Upper lobe of right lung (tissue), 1 donor: ENCODE measurements at places on chromosomes 7 and 10.

DNA sequence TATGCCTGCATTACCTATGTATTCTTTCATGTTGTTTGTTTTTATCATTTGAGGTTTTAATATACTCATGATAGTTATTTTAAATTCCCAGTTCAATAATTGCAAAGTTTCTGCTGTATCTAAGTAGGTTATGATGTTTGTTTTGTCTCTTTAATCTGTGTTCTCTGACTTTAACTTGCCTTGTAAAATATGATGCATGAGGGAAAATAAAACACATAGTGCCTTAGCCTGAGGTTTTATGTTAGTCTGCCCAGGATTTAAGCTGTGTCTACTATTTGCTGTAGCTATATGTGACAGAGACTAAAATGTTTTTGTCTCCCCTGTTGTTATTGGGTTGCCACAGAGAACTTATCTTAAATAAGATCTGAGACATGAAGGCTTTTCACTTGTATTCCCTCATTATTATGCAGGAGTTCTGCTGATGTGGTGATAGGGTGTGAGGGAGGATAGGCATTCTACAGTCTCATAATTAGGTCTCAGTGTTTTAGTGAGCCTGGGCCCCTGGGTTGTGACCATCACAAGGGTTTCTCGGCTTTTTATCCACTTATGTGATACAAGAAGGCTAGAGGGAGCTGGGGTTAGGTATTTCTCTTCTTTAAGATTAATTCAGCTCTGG is 582.5 kb downstream of the CNTNAP2 start:
- no peak for DNase-seq

- DNase-seq: no peak
Measured at GRCh38 chr7:67484244-67484751, 487.7 kb downstream of the TYW1 start.

DNA sequence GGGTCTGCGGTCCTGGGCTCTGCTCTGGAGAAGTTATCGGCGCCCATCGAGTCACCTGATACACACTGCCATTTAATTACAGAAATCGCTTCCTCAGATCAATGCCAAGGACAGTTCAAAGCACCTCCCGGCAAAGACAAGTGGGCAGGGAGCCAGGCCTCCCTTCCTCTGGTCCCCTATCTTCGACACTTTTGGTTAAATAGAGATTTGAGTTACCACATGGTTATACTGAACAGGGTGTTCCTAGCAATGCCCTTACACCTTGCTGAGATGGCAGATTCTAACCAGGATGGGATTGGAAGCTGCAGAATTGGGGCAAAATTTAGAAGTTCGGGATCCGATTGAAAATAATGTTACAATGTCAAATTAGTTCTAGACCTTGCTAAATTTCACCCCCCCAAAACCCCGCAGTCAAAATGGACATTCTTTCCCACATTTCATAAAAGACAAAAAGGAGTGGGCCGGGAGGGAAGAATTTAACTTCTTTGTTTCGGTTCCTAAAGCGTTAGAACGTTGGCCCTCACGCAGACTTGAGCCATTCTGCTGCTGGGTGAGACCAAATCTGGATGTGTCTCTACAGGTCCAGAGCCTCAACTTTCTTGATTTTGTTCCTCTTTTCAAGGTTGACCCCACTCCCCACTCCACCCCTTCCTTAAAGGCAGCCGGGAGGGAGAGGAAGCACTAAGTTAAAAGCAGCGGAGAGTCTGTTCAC is 2.2 kb upstream of the DLX5 start:
- no peak for DNase-seq

DNA sequence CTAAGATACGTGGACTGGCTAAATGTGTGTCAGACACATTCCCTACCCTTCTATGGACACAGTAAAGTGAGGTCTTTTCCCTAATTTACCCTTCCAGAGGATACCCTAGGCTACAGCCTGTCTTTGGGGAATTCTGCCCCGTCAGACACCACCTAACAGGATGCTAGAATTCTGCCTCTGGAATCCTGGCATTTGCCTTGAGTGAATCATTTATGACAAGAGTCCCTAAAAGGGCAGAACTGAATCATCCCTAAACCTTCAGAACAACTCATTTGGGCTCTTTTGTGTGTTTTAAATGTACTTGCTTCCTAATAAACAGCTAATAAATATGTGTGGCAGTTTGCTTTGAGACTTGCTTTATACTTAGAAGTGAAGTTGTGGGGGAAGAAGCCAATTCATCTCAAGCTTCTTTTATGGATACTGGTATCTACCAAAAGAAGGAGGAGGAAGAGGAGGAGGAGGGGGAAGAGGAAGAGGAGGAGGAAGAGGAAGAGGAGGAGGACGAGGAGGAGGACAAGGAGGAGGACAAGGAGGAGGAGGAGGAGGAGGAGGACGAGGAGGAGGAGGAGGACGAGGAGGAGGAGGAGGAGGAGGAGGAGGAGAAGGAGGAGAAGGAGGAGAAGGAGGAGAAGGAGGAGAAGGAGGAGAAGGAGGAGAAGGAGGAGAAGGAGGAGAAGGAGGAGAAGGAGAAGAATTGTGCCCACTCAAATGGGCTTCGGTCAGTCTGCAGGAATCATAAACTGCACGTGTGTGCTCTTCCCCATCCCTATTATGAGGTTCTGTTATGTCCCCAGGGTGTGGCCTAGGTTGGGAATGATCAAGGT is 27.1 kb downstream of the PARP12 start:
- no peak for DNase-seq

DNA sequence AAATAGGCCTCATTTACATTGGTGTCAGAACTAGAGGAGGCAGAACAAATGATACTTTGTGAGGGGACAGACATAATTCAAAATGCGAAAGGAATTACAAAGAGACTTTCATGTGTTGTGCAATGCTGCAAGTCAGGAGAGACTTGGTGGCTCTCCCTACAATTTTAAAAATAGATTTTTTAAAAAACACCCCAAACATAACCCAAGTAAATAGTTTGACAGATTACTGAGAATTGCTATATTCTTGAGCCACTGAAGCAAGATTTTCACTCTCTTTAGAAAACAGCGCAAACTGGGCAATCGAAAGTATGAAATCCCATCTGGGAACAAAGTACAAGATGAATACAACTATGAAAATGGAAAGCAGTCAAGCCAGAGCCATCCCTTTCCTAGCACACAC is 126.3 kb upstream of the NPY start:
- DNase-seq: no peak

- DNase-seq: no peak
Measured at GRCh38 chr7:18276380-18276779, 219.2 kb upstream of the HDAC9 start.

DNA sequence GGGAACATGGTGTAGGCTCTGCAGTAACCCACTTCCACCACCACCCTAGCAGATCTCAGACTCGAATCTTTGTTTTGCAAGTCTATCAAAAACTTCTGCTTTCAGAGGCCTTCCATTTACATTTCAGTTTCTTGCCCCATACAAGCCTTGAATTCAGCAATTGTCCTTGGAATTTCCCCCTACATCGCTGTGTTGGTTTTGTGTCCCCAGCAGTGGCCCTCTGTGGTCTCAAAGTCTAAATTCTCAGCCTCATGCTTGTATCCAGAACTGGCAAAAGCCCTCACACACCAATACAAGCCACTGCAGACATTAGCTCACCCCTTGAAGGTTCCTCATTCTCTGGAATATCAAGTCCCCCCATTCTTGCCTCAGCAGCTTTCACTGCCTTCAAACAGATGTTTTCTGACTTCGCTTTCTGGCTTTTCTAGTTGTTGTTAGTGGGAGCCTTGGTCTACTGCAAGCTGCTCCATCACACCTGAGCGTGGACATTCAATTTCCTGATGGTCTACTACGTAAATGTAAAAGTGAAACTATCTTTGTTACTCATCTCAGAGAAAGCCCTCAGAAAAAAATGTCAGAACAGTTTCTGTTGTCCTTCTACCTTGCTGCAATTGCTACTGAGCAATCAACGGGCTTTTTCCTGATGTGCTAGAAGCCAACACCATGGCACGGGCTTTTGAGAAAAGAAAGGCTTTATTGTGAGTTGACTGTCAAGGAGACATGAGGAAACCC is 1.8 kb upstream of the NUB1 start:
- no peak for DNase-seq

- no peak for DNase-seq
Measured at GRCh38 chr10:6579183-6579903, 733 bp downstream of the PRKCQ start.

DNA sequence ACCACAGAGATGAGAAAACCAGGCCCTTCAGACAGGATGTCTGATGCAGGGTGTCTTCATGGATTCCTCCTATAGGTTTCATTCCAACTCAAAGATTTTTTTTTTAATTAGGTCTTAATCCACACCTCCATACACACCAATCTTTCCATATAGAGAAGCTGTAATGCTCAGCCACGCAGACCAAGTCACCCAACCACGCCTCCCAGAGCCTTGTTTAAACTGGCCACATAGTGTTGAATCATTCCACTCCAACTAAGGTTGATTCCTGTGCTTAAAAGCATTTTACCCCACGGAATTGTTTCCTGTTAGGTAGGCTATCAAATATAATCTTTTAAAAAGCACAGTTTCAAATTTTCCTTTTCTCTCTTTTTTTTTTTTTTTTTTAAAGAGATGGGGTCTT is 153.6 kb downstream of the TYW1B start:
- DNase-seq: no peak

- no peak for DNase-seq
Measured at GRCh38 chr10:24556750-24557742, 166.6 kb downstream of the ARHGAP21 start.

GRCh38 chr7:125423458-125424155 is 494.0 kb upstream of the POT1 start:
- no peak for DNase-seq

DNA sequence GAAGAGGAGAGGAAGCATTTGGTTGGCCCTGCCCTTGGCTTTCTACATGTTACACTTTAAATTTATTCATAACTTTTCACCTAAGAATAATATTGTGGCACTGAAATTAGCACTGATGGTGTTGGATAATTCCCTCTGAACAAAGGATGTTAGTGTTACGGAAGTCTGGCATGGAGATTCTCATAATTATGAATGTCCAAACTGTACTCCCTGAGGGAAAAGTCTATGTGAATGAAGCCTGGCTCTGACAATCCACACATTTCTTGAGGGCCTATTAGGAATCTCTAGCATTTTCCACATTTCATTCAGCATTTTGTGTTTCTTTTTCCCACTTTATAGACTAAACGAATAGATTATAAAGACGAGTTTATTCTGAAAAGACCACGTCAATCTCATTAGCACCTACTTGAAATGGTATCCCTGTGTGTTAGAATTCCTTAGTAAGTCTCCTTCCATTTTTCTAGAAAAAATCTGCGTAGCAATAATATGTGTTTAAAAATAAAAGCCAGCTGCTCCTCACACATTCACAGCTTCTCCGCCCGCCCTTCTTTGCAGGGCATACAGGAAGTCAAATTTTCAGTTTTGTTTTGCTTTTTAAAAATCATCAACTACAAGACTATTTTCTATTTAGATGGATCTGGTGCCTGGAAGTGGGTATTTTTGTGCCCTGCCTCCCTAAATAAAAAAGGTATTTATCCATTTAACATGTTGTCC is 131.8 kb upstream of the PALS2 start:
- no peak for DNase-seq

GRCh38 chr7:95324431-95324830 is at the start of gene PON1:
PON1 (minus strand) TSS chr7:95324532; CDS start chr7:95324475, 57 bp downstream.
- no peak for DNase-seq
